ENCODE measurements at places on chromosomes 1 and 21.

DNA sequence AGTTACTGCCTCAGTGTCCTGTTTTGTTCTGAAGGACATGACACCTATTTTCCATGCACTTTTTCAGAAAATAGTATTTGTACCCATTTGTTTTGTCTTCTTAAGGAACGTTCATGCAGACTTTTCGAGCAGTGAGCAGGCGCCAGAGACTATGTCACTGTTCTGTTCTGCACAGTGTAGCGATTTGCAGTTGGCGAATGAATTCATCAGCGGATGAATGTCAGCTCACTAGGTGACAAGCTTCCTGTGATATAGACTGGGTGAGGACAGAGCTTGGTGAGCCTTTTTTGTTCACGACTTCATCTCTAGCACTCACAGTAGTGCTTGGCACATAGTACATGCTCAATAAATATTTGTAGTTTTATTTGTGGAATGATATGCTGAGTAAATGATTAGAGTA, 177.8 kb downstream of the NFIA start:
- DNase-seq: no peak

DNA sequence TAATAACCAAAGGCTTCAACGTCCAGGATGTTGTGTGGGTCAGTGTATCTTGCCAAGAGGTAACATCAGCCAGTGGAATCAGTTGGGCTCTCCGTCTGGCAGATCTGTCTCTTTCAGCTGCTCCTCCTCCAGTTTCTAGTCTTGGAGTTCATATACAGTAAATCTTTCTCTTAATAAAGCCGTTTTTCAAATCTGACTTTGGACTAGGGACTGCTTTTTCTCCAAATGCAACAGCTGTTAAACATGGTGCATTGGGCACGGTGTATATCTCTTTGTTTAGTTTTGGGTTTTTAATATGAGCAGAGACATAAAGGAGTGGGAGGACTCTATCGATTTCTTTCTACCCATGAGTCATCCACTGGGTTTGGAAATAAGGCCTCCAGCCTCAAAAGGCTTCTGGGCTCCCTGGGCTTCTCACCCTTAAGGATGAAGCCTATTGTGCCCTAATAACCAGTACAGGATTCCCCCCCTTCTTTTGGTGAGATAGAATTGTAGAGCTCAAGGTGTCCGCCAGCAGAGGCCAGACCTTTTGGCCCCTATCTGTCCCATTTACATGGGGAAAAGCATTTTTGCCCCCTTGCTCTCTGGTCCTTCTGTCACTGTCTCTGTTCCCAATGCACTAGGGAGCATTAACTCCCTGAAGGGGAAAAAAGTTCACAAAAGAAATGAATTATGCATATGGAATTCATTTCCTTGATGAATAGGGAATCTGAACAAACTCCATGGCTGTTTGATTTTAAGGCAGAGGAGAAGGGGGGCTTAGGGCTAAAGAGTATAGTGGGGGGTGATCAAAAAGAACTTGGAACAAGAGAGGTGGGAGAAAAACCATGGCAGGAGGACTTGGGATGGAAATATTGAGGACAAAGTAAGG, 86.0 kb downstream of the PBX1 start:
- DNase-seq: no peak

GRCh38 chr1:180101411-180101810, 53.3 kb upstream of the QSOX1 start:
- DNase-seq: no peak

- DNase-seq: no peak
Observed at GRCh38 chr21:38379147-38379546, 119.1 kb downstream of the ERG start.

DNA sequence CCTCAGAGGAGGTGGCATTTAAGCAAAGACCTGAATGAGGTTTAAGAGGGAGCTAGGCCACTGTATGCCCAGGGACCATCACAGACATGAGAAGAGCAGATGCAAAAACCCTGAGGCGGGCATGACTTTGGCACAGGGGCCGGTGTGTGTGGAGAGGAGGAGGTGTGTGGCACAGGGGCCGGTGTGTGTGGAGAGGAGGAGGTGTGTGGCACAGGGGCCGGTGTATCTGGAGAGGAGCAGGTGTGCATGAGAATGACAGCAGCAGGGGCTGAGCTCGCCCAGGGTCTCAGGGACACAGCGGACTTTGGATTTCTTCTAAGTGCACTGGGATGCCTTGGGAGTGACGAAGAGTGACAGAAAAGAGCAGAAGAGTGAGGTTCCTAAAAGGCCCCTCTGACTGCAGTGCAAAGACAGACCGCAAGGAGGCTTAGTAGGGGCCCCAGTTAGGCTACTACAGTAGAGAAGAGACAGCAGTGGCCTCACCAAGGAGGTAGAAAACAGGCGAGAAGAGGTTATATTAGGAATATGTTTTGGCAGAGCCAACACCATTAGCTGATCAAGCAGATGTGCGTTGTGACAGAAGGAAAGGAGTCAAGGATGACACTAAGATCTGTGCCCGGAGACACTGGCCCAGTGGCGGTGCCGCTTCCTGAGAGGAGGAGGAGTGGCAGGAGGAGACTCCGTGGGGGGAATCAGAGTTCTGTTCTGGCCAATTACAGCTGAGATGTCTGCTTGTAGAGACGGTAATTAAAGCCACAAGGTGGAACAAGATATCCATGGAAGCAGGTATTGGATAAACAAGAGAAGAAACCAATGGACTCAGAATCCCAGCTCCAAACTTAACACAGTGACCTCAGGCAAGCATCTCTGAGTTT, 18.4 kb downstream of the ZBTB17 start:
- DNase-seq: no peak
